ENCODE measurements at places on chromosomes 16 and 17.

DNA sequence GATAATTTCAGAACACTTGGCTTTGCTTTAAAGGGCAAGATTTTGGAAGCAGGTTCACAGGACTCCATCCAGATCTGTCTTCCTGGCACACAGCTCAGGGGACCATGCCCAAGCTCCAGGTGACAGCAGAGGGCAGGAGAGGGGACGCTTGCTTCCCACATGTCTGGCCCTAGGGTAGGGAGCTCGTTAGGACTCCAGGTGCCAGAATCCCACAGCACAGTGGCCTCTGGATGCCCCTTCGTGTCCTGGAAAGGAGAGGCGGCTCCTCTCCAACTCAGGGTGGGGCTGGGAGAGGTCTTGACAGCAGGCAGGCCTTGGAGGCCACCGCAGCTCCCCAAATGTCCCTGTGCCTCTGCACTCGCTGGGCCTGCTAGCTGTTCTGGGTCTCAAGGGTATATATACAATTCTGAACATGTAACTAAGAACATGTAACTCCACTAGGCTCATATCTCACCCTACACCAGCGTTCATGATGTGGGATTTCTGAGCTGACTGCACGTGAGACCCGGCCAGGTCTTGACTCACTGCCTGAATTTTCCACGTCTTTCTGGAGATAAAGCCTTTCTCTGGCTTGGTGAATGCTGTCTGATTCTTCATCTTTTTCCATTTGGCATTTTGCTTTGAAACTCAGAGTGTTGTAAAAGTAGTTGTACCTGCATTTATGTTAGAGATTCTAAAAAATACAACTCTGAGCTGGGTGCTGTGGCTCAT lies 52.8 kb downstream of the MARCHF10 start:
- no peak for DNase-seq

- no peak for DNase-seq
These were observed 8.1 kb upstream of the NLRP1 start for GRCh38 chr17:5592382-5592781.

GRCh38 chr16:69346683-69347082 lies 4.9 kb downstream of the TMED6 start:
- DNase-seq = no peak

- peak; percentile 70 for DNase-seq
These were observed 9.4 kb upstream of the ENGASE start for GRCh38 chr17:79065105-79065670.

GRCh38 chr16:6265968-6266367 lies 1066.7 kb upstream of the RBFOX1 start:
- DNase-seq = no peak

GRCh38 chr17:55577687-55578086 lies 66.4 kb upstream of the SMIM36 start:
- DNase-seq = peak; percentile 52

- DNase-seq = no peak
These were observed 54.0 kb downstream of the AKAP1 start for GRCh38 chr17:57138956-57139576.

DNA sequence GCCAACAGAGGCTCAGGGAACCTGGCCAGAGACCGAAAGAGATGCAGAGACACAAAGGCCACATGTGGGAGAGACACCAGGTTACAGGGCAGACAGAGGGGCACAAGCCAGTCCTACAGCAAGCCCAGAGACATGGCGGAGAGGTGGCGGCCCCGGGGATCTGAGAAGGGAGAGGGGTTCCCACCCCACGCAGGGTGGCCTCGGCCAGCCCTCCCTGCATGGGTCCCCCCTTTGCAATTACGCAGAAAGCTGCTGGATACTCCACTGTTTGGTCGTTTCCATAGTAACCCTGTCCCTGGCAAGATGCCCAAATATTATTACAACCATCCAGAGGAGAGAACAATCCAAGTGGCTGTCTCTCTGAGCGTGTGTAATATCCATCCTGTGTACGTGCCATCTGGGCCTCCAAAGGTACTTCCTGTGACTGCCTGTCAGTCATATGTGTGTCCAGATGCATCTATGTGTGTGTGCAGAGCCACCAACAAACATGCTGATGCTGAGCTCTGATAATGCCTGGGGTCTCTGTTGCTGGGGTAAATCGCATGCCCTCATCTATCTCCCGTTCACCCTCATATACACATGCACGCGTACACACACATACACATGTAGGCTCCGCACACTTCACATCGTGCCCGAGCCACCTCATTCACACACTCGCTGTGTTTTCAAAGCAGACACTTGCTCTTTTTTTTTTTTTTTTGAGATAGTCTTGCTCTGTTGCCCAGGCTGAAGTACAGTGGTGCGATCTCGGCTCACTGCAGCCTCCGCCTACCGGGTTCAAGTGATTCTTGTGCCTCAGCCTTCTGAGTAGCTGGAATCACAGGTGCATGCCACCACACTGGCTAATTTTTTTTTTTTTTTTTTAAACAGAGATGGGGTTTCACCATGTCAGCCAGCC lies 5.5 kb downstream of the PCGF2 start:
- no peak for DNase-seq

GRCh38 chr17:28641579-28641978 lies 3.4 kb downstream of the BLTP2 start:
- DNase-seq = no peak

- no peak for DNase-seq
These were observed 58.2 kb downstream of the TK2 start for GRCh38 chr16:66491716-66492064.

- no peak for DNase-seq
These were observed 7.7 kb downstream of the RTN4RL1 start for GRCh38 chr17:2017274-2017941.

GRCh38 chr17:10059684-10060211 lies 138.7 kb downstream of the GAS7 start:
- DNase-seq = no peak

- no peak for DNase-seq
These were observed at the start of gene KATNB1 for GRCh38 chr16:57735755-57736418. TSS of gene KATNB1 (plus strand) at chr16:57735770. CDS start at chr16:57737244, 1,474 bp downstream.

DNA sequence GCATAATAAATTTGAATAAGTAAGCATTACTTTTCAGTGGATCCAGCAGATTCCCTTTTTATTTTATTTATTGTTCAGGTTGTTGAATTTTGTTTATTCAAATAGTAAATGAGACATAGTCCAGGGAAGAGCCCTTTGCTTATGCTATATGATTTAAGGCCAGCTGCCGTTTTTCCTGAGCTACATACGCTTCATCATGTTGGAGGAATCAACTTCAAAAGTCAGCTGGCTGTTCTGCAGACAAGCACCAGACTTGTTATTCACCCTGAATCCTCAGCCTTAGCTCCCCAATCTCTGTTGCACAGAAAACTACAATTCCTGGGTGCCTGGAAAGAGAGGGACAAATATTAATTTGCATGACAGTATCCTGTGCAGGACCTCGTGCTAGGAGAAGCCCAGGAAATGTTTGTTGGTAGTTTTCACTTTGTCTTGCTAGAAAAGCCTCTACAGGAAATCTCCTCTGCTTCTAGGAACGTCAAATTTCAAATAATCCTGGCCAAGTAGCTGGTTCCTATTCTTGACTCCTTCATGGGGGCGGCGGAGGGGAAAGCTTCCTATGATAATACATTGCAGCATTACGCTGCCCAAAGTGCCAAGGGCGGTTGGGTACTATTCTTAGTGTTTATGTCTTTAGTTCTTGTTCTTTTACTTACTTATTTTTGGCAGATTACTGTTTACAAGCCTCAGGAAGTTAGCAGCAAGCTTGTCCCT lies 101.6 kb downstream of the PRKCA start:
- DNase-seq = no peak

- DNase-seq = no peak
These were observed 129.2 kb downstream of the USP31 start for GRCh38 chr16:23020084-23020483.

DNA sequence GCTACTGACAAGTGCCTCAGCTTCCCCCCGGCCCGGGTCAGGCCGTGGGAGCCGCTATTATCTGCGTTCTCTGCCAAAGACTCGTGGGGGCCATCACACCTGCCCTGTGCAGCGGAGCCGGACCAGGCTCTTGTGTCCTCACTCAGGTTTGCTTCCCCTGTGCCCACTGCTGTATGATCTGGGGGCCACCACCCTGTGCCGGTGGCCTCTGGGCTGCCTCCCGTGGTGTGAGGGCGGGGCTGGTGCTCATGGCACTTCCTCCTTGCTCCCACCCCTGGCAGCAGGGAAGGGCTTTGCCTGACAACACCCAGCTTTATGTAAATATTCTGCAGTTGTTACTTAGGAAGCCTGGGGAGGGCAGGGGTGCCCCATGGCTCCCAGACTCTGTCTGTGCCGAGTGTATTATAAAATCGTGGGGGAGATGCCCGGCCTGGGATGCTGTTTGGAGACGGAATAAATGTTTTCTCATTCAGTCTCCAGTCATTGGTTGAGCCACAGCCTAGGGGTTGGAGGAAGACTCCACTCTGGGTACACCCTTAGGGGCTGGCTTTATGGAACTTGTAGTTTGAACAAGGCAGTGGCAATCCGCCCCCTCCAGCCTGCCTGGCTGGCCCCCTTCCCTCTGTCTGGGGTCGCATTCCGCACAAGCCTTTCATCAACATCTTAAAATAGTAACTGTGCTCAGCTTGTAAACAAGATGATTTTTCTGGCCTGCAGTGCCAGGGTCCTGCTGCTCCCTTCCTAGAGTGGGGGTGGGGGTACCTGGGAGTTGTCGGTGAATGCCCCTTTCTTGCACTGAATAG lies 4.1 kb downstream of the SYNGR2 start:
- DNase-seq = no peak

GRCh38 chr16:69873783-69874182 lies 77.4 kb upstream of the CLEC18A start:
- DNase-seq = no peak

GRCh38 chr17:28142305-28142704 lies 99.8 kb downstream of the NLK start:
- no peak for DNase-seq

DNA sequence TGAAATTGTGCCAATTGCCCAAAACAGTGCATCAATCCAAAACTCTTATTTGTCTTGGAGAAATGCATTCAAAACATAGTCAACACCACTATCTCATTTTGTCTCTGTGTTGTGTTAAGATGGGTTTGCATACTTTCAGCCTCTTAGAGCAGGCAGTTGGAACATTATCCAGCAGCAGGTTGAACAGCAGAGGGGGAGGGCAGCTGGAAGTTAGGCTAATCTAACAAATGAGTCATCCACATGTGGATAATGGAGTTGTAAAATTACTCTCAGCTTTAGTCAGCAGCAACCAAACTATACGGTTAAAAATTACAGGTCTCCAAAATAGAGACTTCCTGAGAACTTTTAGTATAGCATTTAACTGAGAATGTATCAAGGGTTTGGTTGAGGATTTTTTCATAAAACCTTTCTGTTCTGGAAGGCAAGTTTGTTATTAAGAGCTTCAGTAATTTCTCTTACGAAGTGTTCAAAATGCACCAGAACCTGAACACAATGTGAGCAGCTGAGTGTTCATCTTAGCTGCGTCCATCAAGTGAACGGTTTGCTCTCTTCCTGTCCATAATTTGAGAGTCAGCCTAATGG lies 46.3 kb downstream of the PRKCA start:
- DNase-seq = peak; percentile 36

GRCh38 chr16:51666074-51666473 lies 515.0 kb upstream of the SALL1 start:
- no peak for DNase-seq

DNA sequence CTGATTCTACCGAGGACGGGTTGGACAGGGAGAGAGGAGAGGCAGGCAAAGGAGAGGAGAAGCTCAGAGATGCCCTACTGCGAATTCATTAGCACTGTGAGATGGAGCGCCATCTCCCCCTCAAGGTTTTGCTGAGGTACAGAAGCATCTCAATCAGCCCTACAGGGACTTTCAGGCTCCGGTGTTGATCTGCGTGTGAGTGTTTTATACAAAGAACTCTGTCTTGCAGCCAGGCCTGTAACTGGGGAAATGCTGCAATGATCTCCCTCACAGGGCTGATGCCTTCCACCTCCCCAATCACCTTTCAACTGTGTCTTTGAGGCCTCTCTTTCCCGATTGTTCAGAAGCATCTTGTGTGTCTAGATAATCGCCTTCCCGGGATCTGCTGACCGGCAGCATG lies 74.8 kb downstream of the IRX6 start:
- no peak for DNase-seq

- no peak for DNase-seq
These were observed 296.8 kb downstream of the GRIN2A start for GRCh38 chr16:9885467-9885866.

Measured in stimulated activated CD4-positive, alpha-beta T cell treated with anti-CD3 and anti-CD28 coated beads, Interleukin-4, amount 100 ng/mL, for 24 hours (primary cell).